Pancreas (tissue), 10 donors: ENCODE measurements at places on chromosomes 5 and 9.

DNA sequence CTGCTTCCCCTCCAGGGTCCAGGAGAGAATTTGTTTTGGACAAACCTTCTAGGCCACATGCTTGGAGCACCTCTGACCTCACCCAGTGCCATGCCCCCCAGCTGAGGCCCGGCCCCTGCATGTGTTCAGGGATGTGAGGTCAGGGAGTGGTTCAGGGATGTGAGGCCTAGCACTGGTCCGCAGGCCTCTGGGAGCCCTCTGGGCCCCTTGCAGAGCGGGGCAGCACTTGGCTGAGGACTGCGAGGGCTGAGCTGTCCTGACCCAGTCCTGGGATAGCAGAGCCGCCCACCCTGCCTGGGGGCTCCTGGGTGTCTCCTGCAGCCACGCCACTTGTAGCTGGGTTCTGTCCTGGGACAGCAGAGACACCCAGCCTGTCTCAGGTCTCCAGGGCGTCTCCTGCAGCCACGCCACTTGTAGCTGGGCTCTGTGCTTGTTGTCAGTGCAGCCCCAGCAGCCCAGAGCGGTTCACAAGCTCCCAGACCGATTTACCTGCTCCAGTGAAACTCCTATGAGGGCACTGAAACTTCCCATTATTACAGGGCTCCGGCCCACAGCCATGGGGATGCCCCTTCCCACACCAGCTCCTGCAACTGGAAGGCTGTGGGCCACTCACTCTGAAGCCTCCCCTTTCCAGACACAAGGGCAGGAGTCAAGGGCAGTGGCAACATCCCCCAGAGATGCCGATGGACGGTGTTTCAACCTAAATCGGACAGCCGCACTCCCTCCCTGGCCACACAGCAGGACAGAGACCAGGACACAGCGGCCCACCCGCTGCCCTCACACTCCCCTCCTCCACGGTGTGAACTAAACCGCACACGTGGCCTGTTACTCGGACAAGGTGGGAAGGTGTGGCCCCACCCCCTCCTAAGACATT lies 5.4 kb upstream of the CEP72 start:
- DNase-seq = peak; percentile 22

DNA sequence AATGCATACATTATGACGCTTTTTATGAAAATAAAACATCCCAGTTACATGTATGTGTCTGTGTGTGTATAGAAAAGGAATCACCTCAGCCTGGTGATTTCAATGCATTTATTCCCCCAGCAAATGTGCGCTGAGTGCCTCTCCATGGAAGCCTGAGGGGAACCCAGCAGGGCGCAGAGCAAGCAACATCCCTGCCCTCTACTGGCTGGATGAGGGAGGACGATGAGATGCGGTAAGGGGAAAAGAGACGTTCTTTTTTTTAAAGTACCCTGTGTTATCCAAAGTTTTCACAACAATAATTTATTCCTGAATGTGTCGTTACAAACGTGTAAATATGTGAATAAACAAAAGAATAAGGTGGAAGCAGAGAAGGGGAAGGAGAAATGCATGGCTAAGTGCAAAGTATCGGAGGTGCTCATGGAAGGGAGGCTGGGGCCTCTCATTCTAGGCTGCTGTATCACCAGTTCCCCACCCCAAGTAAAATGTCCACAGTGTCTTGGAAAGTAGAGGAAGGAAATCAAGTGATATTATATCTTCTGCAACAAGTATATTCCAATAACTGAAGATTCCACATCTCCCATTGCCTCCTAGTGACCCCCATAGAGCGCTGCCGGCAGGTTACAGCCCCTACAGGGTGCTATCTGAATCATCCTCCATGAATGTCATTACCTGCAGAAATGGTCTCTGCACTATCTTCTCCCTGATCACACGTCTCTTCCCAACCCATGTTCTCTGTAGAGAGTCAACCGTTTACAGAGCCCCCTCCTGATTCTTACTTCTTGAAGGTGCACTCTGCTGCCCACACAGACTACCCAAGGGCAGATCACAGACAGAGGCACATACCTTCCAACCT lies 13.0 kb upstream of the ABLIM3 start:
- no peak for DNase-seq

- no peak for DNase-seq
These were observed 41.6 kb downstream of the ADAMTS12 start for GRCh38 chr5:33850100-33850594.

- no peak for DNase-seq
These were observed 731.1 kb upstream of the ZNF608 start for GRCh38 chr5:125477586-125477975.

DNA sequence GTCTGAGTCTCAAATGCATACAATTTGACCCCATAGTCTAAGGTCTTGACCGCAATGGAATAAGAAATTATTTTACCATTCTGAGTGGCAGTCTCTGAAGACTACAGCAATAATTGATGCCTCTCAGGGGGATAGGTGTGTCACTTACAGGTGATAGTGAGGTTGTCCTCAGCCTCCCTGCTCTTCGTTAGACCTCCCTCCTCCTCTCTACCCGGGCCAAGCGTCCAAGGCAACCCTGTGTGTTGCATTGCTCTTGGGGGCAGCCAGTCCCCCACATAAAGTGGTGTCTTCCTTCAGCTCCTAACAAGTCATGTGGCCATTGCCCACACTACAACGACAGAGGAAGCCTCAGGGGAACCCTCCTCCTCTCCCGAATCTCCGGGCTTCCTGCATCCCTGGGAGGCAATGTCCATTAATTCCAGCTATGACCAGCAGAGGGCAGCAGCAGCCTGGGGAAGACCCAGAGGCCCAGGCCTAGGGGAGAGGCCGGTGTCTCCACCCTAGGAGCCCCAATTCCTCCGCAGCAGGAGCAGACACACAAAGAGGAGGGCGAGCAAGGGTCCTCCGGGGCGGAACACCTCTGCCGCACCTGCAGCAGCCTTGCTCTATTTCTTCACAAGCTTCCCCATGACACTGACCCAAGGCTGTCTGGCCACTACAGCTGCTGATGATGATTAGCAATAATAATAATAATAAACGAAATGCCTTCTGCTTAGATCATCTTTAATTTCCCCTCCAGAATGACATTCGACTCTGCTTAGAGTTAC lies 134.8 kb downstream of the KCNIP1 start:
- DNase-seq = peak; percentile 84

DNA sequence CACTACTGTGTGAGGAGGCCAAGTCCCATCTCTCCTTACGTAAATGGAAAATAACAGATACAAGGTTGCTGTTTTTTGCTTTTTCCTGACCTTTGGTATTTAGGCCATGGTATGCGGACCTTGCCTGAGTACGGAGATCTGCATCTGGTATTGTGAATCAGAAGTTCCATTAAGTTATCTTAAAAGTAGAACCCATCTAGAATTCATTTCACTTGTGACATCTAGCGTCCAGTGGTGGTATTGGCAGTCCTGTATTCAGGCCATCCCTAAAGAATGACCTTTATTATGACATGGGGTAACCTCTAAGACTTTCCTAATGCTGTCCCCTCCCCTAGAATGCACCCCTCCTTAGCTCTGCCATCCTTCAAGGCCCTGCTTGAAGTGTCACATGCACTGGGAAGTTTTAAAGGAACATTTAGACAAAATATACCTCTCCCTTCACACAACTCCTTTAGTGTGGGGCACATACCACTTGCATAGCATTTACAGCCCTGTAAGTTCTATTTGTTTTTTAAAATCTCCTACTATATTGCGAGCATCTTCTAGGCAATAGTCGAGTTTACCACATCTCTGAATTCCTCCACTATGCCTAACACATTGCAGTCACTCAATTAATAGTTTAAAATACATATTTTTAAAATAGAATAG lies 1.9 kb upstream of the SPDL1 start:
- peak; percentile 58 for DNase-seq

DNA sequence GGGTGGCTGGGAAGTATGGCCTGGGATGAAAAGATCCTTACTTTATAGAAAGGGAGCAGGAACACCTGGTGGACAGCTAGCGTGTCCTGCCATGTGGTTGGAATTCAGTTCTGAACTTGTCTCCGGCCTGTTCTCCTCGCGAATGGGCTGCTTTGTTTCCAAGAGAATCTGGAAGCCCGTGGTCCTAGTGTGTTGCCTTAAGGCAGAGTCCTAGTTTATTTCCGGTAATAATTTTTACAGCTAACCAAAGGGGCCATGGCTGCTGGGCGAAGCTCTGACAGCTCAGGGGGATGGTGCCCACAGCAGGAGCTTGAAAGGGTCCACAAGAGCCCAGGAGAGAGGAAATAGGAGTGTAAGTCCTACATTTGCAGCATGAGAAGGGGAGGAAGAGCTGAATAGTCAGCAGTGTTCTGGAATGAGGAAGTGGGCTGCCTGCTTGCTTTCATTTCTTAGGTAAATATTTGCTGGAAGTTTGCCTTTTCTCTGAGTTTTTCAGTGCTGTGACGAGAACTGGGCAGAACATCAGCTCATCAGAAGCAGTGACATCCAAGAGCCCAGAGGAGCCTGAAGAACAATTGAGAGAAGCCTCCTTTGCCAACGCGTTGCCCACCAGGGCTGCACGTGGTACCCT lies 13.1 kb upstream of the IGFBPL1 start:
- DNase-seq = peak; percentile 29

- DNase-seq = no peak
These were observed 78.3 kb upstream of the TRIO start for GRCh38 chr5:14064841-14065240.
